ENCODE measurements at places on chromosomes 2 and 18.

DNA sequence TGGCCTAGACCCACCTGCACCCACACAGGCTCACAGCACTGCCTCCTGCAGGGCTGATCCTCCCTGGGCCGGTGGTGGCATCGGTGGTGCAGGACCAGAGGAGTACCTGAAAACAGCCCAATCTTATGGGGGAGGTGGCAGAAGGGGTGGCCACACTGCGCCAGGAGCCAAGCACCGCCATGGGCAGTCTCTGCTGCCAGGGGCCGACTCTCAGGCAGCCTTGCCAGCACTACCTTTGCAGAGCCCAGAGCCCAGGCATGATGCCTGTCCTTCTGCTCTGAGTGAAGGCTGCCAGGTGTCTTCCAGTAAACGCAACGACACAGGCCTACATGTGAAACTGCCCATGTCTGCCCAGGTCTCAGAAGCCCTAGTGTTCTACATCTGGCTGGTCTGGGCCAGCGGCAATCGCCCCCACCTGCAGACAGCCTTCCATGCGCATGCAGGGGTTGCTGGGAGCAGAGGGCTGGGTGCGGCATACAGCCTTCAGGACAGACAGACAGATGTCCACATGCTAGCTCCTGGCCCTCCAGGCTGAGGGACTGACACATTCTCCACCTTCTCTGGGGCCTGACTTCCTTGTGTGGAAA lies 6.8 kb downstream of the HS6ST1 start:
- peak; percentile 13 for DNase-seq

DNA sequence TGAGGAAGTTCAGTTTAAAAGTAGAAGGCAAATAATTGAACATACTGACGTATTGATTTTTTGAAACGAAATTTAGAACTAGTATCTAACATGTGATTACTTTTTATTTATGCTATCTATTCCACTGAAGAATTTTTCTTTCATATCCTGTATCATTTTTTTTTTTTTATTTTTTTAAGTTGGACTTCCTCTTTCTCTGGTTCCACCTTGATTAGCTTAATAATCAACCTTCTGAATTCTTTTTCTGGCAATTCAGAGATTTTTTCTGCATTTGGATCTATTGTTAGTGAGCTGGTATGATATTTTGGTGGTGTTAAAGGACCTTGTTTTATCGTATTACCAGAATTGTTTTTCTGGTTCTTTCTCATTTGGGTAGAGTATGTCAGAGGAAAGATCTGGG lies 411.2 kb downstream of the SOX11 start:
- DNase-seq, result no peak

DNA sequence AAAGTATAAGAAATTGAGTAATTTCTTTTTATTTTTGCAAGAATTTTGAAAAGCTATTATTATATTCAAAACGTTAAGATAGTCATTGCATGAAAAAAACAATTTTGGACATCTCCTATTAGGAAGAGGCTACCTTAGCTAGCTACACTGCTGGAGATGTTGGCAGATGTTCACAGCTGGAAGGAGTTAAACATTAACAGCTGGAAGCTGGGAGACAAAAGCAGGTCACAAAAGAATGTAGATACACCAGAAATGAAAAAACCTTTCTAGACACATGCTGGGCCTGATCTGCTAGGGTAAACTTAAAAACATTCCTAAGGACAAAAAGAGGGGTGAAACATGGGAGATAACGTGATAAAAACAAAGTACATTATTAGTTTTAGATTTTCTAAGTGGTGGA lies 84.4 kb downstream of the SESTD1 start:
- DNase-seq, result no peak

- no peak for DNase-seq
Observed at GRCh38 chr2:98572676-98573075, 35.6 kb downstream of the COA5 start.

- no peak for DNase-seq
Observed at GRCh38 chr2:172439911-172440310, 12.5 kb downstream of the ITGA6 start.

DNA sequence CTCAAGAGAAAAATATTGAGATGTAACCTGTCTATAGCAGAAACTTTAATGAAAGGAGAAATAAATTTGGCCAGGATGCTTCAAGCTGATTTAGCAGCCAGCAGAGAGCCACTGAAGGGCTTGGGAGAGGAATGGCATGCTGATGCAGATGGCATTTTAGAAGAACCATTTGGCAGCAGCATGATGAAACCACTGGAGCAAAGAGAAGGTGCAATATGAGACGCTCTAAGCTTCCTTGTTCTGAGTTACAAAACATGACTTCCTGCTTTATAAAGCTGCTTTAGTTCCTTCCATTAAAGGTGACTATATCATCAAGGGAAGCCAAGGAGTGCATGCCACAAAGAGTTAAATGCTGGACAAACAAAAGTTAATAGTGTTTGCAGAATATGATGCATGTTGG lies 189.7 kb downstream of the PID1 start:
- no peak for DNase-seq

- DNase-seq, result no peak
Observed at GRCh38 chr2:172052000-172052983, 33.0 kb upstream of the DLX1 start.

DNA sequence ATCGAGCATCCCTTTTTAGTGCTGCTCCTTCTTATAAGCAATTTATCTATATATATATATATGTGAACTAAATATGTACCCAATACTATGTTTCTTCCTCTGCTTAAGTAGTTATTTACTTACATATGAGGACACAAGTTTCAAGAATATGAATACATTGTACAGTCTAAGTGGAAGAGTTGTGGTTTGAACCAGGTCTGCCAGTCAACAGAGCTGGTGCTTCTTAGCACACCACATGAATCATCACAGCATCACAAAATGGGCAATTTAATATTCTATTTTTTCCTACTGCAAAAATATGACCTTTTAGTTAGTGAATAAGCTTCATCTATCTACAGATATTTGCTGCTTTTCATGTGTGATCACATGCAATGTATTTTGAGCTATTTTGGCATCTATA lies 64.4 kb upstream of the SPAG16 start:
- no peak for DNase-seq

DNA sequence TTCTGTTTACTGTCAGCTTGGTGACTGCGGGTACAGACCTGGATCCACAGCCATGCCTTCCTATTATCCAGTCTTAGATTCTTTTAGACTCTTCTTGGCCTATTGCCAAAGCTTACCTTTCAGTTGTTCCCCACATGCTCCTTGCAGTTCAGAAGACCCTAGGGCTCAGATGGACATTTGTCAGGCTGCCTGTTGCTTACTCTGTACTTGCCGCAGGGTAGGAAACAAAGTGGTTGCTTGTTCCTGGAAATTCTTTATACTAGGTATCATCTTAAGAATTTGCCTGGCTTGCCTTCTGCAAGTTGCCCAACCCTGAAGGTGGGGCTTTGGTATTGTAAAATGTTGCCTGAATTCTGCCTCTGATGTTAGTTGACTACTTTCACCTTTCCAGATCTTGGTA lies 24.4 kb downstream of the CD28 start:
- DNase-seq, result no peak

DNA sequence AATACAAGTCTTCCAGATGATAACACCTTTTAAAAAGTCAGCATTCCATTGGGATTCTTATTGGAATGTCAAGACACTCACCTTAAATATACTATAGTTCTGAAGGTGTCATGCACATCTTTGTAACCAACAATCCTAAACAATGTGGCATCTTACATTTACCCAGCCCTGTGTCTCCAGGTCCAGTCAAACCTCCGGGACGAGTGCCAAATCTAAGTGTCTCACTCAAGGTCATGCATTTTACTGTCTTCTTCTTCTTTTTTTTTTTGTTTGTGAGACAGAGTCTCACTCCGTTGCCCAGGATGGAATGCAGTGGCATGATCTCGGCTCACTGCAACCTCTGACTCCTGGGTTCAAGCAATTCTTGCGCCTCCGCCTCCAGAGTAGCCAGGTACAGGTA lies 206.9 kb upstream of the FAM98A start:
- no peak for DNase-seq

DNA sequence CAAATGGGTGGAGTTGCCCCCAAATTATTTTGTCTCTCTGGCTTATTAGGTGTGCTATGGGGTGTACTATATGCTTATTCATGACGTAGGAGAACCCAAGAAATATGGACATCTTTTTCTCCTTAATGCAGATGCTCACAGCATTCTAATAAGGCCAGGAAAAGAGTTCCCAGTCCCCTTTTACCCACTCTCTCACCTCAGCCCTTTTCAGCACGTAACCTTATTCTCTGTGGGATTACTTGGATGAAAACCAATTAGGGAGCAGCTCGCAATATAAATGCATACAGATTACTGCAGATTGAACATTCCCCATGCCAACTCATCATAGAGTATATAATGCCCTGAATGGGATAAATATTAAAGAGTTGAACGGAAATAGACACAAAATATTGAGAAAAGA lies 891.2 kb upstream of the POU3F3 start:
- DNase-seq, result no peak

DNA sequence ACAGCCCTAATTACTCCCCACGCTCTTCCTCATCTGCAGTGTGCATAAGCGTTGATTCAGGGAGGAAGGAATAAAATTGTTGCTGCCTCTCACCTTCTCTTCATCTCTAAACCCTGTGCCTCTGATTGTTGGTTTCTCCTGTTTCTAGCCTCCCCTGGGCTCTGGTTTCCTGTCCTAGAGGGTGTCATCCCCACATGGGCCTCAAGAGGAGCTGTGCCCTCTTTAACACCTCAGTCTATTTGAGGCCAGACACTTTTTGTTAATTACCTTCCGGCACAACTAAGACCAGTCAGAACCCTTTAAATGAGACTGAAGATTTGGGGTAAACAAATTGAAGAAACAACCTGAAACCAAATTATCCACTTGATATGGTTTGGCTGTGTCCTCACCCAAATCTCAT lies 9.7 kb downstream of the CTAGE1 start:
- DNase-seq, result no peak

DNA sequence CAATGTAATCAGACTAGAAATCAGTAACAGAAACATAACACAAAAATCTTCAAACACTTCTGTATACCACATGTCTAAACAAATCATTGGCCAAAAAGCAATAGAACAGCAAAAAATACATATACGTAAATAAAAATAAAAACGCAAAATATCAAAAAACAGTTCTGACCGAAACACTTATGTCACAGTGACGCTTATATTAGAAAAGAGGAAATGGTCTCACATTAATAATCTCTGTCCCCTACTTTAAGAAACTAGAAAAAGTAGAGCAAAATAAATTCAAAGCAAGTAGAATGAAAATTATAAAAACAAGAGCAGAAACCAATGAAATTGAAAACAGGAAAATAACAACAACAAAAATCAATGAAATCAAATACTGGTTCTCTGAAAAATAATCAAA lies 41.9 kb downstream of the TMEM131 start:
- no peak for DNase-seq

GRCh38 chr2:177646791-177647190 lies 254.2 kb downstream of the AGPS start:
- no peak for DNase-seq

DNA sequence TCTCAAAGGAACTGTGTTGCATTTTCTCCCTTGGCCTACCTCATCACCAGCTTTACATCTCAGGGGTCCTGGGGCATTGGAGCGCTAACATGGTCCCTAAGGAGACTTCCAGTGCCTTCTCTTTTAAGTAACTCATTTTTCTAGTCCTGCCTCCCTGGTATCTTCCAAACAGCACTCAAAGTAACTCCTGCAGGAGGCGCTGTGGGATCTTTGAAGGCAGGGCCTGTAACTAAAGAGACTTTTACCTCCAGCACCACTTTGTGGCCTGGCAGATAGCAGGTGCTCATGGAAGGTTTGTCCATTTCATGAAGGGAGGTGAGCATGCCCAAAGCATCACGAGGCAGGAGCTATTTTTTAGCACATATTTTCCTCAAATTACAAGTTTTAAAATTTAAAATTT lies 411.0 kb upstream of the GYPC start:
- DNase-seq, result peak; percentile 29

GRCh38 chr18:47946889-47947288 lies 16.4 kb upstream of the SMAD2 start:
- no peak for DNase-seq

DNA sequence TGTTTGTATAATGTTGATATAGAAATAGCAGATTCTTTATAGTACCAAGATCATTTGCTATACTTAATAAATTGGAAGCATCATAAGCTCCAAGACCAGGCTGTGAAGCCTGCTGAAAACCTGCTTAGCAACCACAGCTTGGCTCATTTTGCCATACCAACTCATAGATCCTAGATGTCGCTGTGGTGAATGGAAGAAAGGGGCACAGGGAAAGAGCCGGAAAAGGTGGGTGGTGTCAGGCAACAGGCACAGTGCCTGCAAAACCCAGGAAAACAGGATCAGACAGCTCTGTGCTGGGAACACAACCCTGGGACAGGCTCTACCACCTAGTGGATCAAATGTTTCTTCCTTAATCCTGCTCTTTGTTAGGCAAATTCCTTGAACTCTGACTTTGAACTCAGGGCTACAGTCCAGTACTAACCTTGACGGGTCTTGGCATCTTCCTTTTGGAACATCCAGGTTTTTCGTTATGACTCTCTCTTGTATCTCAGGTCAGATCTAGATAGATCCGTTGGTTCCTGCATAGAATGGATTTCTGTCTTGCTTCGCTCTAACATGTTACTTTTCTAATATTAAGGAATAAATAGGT lies 31.6 kb downstream of the TWSG1 start:
- DNase-seq, result peak; percentile 19

- DNase-seq, result no peak
Observed at GRCh38 chr2:160207271-160207670, 7.2 kb upstream of the ITGB6 start.

- DNase-seq, result no peak
Observed at GRCh38 chr2:17460371-17461086, 57.7 kb downstream of the RAD51AP2 start.

DNA sequence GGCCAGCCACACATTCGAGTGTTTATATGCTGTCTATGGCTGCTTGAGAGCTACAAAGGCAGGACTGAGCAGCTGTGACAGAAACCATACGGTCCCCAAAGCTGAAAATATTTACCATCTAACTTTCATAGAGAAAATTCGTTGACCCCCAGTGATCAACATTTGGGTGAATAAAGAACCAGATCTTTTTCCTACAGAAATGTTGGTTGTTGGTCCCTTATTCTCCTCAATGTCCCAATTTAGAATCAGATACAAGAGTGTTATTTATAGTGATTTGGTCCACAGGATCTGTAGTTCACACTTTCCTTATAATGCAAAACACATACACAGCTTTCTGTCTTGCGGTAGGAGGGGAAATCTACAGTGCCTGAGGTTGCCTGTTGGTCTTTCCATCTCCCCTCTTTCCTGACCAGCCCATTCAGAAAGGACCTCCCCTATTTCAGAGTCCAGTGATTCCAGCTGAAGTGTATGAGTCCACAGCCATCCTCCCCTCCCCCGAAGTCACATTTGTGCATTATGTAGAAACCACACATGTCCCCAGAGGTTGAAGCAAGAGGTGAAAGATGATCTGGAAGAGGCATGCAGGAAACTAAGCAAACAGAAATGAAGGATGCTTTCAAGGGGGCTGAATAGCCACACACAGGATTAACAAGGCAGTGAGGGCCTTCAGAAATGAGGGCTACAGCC lies 61.9 kb downstream of the SPRED2 start:
- DNase-seq, result no peak

- DNase-seq, result no peak
Observed at GRCh38 chr2:42029171-42029570, 18.6 kb upstream of the PKDCC start.

All from heart left ventricle (tissue), 16 donors.